Esophagus mucosa (tissue), 1 donor: ENCODE measurements at places on chromosomes 13 and 19. TPM values are rescaled to one million over a fixed set of nuclear protein-coding genes. Genes with fewer than 3 reads are reported as not detected.

DNA sequence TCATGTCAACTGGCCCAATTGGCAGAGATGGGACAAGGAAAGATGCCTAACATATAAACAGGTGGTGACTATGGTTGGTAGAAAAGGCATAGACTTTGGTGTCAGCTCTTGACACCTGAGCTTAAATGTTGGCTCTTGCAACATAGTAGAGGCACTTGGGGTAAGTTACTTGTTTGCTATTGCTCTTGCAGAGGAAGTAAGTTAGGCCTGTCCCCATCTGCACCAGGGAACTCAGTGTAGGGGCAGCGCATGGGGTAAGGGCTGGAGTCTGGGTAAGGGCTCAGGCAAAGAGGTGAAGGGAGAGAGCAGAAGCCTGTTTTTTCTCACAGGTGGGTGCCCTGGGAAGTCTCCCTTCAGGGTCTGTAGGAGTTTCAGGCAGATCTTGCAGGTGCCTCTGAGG lies 27.6 kb downstream of the ERICH6B start:
- ATAC-seq: no peak

DNA sequence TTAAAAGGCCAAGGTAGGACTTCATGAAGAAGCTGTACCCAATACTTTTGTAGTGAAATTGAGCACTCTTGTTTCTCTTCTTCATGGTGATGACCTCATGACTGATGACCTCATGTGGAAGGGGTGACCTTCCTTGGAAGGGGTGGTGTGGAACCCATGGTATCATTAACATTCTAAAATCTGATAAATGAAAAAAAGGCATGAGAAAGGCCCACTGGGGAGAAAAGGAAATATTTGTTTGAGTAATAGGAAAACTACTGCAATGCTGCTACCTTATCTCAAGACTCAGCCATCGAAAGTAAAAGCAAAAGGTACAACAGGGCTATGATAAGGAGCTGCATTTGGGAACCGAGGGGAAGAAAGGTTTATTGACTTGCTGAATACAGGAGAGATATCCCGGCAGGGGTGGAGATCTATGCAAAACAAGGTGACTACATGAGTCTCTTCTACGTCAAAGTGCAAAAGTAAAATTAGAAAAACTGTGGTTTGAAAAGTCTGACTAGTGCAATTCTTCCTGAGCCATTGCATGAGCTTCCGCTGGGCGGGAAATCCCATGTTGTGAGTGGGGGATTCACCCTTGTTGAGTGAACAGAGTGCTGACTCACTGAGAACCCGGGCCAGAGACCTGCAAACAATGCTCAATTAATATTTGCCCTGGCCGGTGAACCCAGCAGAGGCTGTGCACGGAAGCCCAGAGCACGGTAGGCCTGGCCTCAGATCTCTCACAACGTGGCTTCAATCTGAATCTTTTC lies 138.9 kb upstream of the RFC3 start:
- peak; percentile 86 for ATAC-seq

GRCh38 chr13:30633861-30634260 lies 16.1 kb downstream of the USPL1 start:
- no peak for ATAC-seq

DNA sequence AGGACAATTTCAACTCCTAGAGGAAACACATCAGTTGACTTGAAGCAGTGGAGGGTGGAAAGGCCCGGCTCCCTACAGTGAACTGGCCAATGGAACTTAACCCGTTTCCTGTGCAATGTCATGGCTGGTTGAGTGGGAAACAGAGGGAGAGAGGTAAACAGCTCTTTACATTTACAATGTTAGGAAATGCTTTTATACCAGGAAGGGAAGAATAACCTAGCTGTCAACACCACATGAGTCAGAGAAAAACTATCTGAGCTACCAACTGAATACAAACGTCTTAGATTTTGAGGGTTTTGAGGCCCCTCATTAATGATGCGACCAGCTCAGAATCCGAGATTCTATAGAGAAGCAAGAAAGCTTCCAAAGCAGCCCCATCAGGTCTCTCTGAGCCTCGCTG lies 36.7 kb downstream of the CARD8 start:
- ATAC-seq: no peak

- no peak for ATAC-seq
Measured at GRCh38 chr19:31674503-31675192, 325.4 kb upstream of the TSHZ3 start.

GRCh38 chr13:80798576-80799133 lies 457.7 kb upstream of the SPRY2 start:
- no peak for ATAC-seq

- no peak for ATAC-seq
Measured at GRCh38 chr19:38665219-38665931, 17.9 kb downstream of the ACTN4 start.

GRCh38 chr13:50998326-50998725 lies 88.7 kb downstream of the RNASEH2B start:
- ATAC-seq: no peak

GRCh38 chr19:17997969-17998826 lies 9.8 kb upstream of the ARRDC2 start:
- ATAC-seq: peak; percentile 42

DNA sequence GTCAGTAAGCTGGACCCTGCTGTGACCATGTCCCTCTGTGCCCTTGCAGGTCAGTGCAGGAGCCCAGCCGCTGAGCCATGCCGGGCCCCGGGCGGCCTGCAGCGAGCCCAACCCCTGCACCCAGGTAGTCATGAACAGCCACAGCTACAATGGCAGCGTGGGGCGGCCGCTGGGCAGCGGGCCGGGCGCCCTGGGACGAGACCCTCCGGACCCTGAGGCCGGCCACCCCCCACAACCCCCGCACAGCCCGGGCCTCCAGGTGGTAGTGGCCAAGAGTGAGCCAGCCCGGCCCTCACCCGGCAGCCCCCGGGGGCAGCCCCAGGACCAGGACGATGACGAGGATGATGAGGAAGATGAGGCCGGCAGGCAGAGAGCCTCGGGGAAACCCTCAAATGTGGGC lies 6.9 kb downstream of the KCNN1 start:
- ATAC-seq: no peak

DNA sequence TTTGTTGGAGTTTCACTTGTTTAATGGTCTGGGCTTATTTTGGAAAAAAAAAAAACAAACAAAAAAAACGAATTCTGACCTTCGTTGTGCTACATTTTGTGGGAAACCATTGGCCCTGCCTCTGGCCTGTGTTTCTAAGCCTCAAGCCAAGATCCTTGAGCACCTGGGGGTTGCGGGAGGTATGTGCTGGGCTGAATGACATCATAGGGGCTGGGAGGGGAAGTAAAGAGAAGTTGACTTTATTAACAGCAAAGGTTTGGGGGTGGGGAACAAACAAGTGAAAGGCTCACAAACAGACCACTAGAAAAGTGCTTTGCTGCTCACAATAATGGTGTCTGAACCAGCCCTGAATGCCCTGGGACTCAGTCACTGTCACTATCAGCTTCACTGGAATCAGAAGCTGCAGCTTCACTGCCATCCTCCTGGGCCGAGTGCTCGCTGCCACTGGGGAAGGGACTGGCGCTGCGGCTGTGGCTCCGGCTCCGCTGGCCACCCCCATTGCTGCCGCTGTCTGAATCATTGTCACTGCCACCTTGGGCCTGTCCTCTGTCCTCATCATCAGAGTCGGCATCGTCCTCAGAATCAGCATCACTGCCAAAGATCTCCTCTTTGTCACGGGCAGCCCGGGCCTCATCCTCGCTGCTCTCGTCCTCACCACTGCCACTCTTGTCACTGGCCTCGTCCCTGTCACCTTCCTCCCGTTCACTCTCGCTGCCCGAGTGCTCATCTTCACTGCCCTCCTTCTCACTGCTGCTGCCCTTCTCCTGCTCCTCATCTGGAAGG lies 5.1 kb downstream of the PAF1 start:
- ATAC-seq: no peak

The COG6 gene
- 21.8 TPM for total RNA-seq

The ODAD3 gene
- total RNA-seq: not detected

The TLE6 gene
- 0.40 TPM for total RNA-seq
